ENCODE measurements at places on chromosomes 2 and 18.

DNA sequence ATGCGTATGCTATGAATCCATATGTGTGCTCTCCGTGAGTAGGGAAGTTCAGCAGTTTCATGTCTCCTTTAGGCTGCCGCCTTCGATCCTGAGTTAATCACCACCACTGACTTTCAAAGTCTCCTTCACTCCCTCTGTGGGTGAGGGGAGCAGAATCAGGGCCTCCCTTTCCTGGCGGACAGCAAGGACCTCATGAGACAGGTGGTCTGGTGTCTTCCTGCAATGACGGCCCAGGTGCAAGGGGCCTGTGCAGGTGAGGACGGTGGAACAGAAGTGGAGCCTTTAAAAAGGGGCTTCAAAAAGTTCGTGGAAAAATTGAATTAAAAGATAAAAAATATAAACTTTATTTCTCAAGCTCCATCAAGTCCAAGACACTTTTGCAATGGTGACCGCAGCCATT lies 222.6 kb downstream of the TWIST2 start:
- no peak for DNase-seq

GRCh38 chr18:26614374-26614773 lies 66.0 kb upstream of the KCTD1 start:
- DNase-seq, result no peak

GRCh38 chr2:56801770-56802169 lies 618.0 kb downstream of the CCDC85A start:
- no peak for DNase-seq

GRCh38 chr2:236666646-236667204 lies 97.1 kb downstream of the ACKR3 start:
- DNase-seq, result no peak

DNA sequence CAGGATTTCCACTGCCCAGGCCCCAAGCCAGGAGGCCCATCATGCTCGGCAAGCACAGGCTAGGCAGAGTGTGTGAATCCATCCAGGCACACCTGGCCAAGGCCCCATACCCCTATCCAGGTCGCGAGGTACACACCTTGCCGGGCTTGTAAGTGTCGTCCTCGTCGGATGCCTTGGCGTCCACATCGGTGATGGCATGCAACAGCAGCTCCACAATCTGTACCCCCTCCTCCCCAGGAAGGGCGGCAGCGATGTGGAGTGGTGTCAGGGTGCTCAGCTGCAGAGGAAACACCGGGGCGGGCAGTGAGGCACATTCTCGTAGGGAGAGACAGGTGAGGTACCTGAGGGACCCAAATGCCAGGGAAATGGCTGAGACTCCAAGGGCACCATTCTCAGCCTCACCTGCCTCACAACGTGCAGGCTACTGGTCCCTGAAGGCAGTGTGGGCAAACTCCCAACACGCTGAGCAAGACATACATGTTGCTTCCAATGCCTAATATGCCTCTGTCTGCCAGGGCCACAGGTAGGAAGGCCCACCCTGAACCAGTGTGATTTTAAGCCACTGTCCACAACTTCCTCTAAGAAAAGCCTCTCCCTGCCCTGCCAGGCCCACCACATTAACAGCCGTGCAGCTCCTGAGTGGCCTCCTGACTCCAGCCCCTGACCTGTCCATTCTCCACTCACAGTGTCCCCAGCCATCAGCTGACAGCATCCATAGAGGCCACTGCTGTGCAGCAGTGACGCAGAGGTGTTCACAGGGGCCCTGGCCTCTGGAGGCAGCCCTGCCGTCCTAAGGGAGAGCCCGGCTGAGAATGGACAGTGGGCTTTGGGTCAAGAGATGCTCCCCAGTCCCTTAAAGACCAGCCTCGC lies 44.9 kb downstream of the ANKMY1 start:
- no peak for DNase-seq

DNA sequence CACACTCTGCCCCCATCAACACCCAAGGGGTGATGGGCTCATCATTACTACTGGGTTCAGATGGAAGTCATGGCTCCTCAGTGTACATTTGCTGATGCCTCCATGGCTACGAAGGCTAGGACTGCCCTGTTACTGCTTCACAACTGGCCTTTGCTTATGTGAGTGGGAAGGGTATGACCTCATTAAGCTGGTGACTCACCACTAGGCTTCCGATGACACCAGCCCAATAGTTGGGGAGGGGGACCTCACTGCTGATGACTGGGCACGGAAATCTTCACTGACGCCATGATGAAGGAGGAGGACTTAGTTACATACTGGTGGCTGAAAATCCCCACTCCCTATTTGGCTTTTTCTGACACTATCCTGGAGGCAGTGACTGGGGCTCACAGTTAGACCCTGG lies 263.2 kb downstream of the CMPK2 start:
- no peak for DNase-seq

- no peak for DNase-seq
These were observed 123.2 kb downstream of the TMEM17 start for GRCh38 chr2:62382757-62383156.

GRCh38 chr2:136502660-136503059 lies 262.7 kb upstream of the THSD7B start:
- DNase-seq, result no peak

GRCh38 chr2:176637486-176638166 lies 368.4 kb downstream of the MTX2 start:
- no peak for DNase-seq

DNA sequence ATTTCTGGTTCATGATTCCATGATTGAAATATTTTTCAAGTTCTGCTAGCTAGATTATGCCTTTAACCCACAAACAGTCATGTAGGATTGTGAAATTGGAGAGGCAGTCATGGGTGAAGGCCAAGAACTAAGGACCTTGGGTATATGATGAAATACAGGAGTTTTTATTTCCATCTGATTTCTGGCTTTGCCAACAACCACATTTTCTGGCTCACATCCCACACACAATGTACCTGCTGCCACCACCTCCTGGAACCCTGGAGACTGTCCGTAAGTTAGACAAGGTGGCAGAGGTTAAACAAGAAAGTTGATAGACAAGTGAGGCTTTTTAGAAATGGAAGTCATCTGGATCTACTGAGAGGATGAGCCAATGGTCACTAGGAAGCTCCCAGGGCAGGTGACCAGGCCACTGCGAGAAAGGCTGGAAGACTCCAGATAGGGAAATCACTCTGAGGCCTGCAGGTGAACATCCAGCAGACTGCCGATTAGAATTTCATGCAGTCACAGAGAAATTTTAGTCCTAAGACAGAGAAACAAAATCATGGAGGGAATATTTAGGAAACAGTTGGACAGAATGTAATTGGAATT lies 402.0 kb downstream of the ALK start:
- DNase-seq, result no peak

DNA sequence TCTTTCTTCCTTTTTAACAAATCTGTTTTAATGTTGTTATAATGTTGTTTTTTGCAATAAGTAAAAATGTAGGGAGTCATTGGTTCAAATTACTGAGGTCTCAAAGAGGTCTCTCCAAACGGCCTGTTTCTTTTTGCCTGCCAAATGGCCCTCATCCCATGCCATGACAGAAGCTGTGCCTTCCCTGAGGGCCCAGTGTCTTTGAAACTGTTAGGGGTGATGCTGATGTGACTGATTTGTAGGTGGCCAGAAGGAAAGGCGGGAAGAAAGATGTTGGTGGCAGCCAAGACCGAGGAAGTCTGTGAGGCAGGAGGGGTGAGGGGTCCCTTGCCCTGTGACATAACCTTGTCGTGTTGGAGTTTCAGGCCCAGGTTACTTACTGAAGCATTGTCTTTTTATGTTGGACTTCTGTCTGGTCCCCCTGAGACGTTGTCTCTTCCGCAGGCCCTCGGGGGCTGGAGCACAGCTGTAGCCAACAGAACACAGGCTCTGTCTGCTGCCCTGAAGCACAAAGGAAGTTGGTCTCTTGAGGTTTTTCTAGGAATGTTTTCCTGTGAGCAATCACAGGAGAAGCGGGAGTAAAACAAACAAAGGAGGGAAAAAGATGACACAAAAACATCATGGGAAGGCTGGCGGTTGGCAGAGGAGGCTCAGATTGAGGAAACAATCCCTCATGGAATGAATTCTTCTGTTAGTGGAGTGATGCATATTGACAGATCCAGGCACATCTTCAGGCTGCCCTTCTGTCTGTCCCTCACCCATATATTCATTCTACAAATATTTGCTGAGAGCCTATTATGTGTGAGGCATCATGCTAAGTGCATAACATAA lies 4.9 kb upstream of the ST3GAL5 start:
- DNase-seq, result no peak

- DNase-seq, result no peak
These were observed 104.3 kb downstream of the KYNU start for GRCh38 chr2:142981756-142982155.

DNA sequence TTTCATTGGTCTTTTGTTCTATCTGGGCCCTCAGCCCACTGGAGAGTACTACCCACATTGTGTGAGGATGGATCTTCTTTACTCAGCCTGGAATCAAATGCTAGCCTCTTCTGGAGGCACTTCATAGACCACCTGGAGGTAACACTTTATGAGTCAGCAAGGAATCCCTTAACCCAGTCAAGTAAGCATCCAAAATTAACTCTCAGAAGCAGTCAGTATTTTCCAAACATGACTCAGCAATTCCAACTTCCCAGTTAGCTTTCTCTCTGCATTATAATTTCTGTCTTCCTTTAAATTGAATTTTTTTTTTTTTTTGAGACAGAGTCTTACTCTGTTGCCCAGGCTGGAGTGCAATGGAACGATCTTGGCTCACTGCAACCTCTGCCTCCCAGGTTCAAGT lies 142.7 kb downstream of the ACKR3 start:
- DNase-seq, result no peak

- DNase-seq, result no peak
These were observed 16.8 kb downstream of the ASXL3 start for GRCh38 chr18:33594799-33595198.

- DNase-seq, result no peak
These were observed 10.0 kb downstream of the KCNH7 start for GRCh38 chr2:162828545-162828944.

GRCh38 chr2:227774011-227774624 lies 28.4 kb downstream of the SCYGR8 start:
- no peak for DNase-seq

DNA sequence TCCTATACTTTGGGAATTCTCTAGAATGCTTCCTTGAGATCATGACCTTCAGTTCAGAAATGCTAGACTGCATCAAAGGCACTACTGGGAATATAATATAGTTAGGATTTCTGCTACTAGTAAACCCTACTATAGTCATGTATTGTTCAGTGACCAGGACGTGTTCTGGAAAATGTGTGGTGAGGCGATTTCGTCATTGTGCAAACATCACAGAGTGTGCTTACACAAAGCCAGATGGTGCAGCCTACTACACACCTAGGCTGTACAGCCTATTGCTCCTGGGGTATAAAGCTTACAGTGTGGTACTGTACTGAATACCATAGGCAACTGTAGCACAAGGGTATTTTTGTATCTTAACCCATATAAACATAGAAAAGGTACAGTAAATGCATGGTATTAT lies 13.0 kb downstream of the CXCR4 start:
- no peak for DNase-seq

DNA sequence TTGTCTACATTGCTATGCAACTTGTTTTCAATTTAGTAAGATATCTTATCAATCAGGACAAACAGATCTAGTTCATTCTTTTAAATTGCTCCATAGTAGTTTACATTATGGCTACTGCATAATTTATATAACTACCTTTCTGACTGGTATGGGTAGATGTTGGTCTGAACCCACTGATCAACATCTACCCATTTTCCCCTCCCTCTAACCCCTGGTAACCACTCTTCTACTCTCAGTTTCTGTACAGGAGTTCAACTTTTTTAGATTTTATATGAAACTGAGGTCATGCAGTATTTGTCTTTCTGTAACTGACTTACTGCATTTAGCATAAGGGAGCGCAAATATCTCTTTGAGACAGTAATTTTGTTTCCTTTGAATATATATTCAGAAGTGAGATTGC lies 73.2 kb downstream of the ITSN2 start:
- no peak for DNase-seq

- no peak for DNase-seq
These were observed 55.6 kb downstream of the THADA start for GRCh38 chr2:43540021-43540779.

- DNase-seq, result no peak
These were observed 44.3 kb upstream of the TNFRSF11A start for GRCh38 chr18:62280786-62281185.

DNA sequence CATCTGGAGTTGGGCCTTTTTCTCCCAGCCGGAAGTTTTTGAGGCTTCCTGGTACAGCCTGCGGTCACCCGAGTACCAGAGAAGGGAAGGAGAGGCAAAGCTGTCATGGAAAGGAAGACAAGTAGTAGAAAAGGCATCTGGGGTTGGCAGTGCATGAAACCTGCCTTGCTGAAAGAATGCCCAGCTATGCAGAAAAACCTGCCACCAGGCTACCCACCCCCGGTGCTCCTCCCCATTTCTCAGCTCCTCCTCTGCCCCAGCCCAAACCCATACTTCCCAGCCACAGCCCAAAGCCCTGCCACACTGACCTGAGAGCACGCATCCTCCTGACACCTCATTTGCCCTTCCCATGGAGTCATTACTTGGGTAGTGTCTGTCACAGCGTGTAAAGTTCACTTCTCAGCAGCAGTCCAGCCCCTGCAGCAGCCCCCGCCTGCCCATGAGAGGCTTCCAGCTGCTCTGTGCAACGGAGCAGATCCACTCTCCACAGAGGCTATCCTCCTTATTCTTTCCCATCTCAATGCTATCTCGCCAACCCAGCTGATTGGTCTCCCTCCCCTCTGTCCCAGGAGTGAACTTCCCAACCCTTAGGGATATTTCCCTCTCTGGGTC lies 40.4 kb upstream of the MAL start:
- no peak for DNase-seq

DNA sequence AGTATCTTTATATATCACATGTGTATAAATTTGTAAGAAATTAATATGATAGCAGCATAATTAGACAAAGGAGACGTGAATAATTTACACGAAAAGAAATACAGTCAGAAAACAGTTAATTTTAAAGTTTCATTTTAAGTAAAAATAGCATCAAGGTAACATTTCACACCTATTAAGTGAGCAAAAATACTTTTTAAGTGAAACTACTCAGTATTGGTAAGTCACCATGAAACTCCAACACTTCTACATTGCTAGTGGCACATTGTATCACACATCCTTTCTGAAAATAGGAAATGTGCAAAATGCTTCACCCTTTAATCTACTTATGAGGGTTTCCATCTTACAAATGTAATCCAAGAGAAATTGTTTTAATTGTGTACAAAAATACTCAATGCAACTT lies 287.9 kb upstream of the EPAS1 start:
- DNase-seq, result no peak

DNA sequence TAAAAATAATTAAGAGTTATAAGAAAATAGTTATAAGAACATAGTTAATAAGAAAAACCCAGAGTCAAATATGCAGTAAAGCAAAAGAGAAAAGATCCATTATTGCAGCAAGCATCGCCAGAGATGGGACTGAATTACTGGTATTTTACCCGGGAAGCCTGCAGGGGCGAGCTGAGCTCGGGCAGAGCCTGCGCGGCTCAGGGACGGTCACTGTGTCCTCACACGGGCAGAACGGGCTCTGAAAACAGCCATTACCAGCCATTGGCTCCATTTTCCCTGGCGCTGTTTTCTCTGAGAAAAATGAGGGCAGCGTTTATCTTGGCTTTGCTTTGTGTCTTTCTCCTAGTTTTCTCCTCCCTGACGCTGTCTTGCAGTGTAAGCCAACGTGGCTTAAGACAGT lies 95.3 kb upstream of the ALKAL2 start:
- DNase-seq, result no peak

Data from stimulated activated CD4-positive, alpha-beta T cell treated with anti-CD3 and anti-CD28 coated beads, Interleukin-1b, Interleukin-23, amount 100 ng/mL, for 4 hours (primary cell).